DMS79 (cell line): ENCODE measurements at places on chromosomes 7 and 10.

DNA sequence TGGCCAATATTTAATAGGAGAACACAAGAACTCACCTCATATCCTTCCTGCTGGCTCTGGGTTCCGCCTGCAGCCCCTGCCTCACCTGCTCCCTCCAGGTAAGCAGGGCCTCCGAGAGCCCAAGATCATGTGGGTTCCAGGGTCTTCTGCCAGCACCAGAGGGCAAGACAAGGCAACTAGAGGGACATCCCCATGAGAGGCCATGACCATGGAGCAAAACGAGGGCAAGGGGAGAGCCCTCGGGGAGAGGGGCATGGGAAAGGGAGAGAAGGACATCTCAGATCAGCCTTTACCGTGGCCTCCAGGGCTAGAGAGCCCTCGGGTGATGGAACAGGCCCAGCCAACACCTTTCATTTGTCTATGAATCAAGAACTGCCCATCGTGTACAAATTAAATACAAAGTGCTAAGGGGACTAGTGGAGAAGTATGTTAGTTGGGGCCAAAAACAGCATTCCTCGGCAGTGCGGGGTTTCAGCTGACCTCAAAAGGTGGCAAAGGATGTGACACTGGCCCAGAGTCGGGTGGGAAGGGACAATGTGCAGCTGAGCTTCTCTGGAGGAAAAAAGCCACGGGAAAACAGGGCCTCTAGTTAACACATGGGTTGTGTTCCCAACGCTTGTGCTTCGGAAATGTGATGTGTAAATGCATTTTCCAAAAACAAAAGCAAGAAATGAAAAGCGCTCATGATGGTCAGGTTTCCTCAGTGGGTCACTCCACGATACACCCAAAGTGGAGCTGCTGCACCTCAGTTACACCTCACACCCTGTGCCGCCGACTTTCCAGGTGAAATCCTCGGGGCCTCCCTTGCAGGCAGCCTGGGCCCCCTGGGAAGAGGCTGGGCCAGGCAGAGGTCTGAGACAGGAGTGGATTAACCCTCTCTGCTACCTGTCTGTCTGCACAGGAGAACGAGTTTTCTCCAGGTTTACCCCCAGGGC is 2.0 kb downstream of the AOC1 start:
- no peak for DNase-seq

DNA sequence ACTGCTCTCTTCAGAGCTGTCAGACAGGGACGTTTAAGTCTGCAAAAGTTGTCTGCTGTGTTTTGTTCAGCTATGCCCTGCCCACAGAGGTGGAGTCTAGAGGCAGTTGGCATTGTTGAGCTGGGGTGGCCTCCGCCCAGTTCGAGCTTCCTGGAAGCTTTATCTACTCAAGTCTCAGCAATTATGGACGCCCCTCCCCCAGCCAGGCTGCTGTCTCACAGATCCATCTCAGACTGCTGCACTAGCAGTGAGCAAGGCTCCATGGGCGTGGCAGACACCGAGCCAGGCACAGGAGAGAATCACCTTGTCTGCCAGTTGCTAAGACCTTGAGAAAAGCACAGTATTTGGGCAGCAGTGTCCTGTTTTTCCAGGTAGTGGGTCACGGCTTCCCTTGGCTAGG is 98.1 kb downstream of the SDHAF3 start:
- DNase-seq = no peak

GRCh38 chr7:117190104-117190503 is 132.8 kb downstream of the WNT2 start:
- no peak for DNase-seq

DNA sequence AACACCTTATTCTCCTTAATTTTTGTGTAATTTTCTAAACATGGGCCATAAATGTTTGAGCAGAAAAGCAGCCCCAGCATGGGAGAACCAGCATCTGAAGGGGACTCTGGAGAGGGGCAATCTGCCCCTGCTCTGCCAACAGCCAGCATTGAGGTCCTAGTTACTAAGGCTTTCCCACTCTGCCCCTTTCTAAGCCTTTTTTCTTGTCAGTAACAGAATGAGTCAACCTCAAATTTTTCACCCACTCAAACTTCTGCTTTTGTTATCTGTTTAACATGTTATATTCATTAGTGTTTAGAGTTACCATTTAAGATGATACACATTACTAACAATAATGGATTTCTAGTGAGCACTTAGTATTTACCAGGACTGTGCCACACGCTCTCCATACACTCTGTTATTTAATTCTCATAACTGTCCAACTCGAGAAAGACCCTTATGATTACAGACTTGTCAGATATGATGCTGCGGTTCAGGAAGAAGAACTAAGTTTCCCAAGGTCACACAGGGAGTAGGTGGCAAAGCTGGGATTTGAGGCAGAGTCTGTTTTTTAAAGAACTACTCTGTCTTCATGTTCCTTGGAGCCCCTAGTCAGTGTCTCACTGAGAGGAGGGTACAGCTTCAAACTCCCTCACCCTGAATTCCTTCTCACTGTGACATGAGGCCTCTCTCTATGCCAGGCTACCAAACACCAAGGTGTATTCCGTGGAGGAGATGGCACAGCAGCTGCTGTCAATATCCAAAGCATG is 19.9 kb upstream of the GPAM start:
- no peak for DNase-seq
